ENCODE measurements at places on chromosomes 2 and 18. TPM values are rescaled to one million over a fixed set of nuclear protein-coding genes. Genes with fewer than 3 reads are reported as not detected.

The CD226 gene
- total RNA-seq: 66.8 TPM

The FAM228B gene
- 6.5 TPM for total RNA-seq

DNA sequence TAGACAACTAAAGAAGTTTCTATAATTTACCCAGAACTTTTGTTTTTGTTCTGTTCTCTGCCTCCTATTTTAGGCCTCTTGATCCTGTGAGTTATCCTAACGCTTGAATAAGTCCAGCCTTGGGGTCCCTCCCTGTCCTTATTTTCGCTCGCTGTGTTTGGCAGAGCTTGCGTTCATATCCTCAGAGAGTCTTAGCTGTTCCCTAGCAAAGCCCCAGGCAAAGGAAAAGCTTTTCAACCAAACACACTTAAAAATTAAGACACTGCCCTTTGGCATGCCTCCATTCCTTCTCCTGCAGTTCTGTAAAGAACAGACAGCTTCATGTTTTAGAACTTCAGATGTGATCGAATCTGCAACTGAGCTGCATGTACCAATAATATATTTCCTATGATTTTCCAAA lies 517.2 kb downstream of the SUCLG1 start:
- no peak for DNase-seq

GRCh38 chr2:235483313-235483712 lies 10.5 kb upstream of the AGAP1 start:
- DNase-seq: no peak

DNA sequence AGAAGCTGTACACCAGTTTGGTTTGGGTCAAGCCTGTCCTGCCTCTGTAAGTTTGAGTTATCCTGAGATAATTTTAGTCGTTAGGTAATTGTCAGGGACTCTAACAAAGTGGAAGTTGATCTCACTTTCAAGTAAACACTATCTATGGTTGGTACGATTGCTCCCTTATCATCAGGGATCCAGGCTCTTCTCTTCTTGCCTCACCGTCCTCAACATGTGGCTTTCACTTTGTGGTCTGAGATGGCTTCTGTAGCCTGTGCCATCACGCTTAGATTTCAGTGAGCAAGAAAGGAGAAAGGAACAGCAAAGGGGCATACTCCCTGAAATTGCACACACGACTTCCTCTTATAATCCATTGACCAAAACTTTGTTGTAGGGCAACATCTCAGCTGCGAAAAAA lies 115.6 kb downstream of the CTAGE1 start:
- no peak for DNase-seq

DNA sequence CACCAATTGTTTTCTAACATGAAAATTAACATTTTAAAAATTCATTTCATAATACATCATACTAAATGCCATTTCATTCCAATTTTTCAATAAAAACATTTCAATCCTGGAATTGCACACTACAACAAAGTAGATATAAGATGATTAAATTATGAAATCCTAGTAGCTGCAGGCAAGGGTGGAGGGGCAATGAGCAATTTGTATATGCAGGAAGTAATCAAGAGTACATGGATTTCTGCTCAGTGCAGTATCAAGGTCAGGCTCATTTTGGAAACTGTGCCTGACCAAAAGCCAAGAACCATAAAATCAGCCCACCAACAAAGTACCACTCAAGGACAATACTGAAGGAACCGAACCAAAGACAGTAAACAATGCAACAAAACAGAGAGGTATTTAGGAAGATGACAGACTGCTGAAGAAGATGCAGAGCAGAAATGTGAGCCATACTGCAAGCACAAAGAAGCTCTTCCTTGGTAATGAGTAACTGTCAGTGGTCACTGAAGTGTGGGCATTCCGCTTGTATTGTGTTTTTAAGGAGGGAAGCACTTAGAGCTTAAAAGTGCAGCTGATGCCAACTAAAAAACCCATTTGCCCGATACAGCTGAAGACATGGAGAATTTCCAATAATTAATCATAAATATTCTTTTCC lies 34.5 kb upstream of the DSEL start:
- DNase-seq: no peak
